ENCODE measurements at places on chromosomes 4 and X. TPM values are rescaled to one million over a fixed set of nuclear protein-coding genes. Genes with fewer than 3 reads are reported as not detected.

PABPC1L2B gene
- not detected for polyA plus RNA-seq

COL4A5 gene
- polyA plus RNA-seq = 9.7 TPM

MTCP1 gene
- 7.6 TPM for polyA plus RNA-seq

HSFX4 gene
- 0.03 TPM for polyA plus RNA-seq

XPNPEP2 gene
- polyA plus RNA-seq = 0.61 TPM

DGKK gene
- 0.02 TPM for polyA plus RNA-seq

PRKG2 gene
- polyA plus RNA-seq = 2.1 TPM

RASSF6 gene
- polyA plus RNA-seq = 1.2 TPM

FANCB gene
- 0.25 TPM for polyA plus RNA-seq

NEXMIF gene
- polyA plus RNA-seq = 0.13 TPM

FAM9B gene
- not detected for polyA plus RNA-seq

ENOPH1 gene
- polyA plus RNA-seq = 45.3 TPM

CXCL8 gene
- 33.8 TPM for polyA plus RNA-seq
